SK-N-DZ (cell line): ENCODE measurements at places on chromosomes 2 and 18.

DNA sequence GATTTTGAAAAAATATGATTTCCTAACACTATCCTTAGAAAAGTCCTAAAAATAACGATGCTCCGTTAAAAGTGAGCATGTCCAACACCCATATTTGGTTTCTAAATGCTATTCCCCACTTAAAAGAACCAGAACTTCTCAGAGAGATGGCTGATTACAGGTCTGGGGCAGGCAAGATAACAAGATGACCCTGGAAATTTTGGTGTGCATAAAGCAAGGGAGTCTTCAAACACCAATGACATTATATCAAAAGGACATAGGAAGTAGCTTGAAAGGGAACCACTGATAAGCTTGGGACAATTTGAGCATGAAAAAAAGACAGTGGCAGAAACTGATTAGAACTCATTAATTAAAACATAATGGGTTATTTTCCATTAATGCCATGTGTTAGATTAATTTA, 17.9 kb downstream of the STK17B start:
- DNase-seq = no peak

DNA sequence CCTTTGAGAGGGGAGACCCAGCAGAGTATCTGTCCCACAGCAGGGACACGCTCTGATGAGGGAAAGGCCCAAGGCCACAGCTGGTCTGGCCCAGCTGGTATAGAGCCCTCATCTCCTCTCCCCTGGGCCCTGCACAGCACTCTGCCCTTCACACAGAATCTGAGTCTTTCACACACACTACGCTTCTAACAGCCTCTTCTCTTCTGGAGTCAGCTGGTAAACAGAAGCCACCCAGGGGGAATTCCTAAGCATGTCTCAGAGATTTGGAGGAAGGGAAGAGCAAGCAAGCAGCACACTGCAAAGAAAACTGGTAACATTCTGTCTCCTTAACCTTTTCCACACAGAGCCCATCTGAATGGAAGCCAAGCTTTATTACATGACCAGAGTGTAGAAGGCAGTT, 121.1 kb upstream of the ACAA2 start:
- DNase-seq = no peak

DNA sequence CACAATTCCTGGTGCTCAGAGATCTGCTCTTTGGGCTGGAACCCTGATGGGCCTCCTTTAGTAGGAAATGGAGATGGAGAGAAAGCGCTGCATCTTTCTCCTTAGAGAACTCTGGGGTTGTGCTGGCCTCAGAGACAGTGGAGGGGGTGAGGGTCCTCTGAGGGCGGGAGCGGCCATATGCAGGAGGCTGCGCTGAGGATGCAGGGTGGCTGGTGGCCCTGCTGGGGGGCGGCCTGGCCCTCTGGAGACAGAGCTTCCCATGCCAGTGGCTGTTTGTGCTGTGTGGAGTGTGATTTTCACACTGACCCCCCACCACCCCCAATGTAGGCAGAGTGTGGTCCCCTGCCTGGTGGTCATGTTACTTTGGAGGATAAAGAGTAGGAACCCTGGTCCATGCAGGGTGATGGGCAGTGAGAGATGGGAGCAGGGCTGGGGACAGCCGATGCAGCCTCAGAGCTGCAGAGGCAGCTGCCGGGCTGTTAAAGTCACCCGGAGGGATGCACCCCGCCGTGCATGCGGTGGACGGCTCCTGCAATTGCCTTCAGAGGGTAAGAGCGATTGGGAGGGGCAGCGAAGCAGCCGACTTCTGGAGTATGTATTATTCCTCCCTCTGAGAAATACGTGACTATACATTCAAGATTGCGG, 194.6 kb downstream of the FAM210A start:
- DNase-seq = no peak

- no peak for DNase-seq
Observed at GRCh38 chr2:190533968-190534309, 583 bp downstream of the NEMP2 start.

- DNase-seq = no peak
Observed at GRCh38 chr18:46343931-46344372, 239.8 kb downstream of the HAUS1 start.

DNA sequence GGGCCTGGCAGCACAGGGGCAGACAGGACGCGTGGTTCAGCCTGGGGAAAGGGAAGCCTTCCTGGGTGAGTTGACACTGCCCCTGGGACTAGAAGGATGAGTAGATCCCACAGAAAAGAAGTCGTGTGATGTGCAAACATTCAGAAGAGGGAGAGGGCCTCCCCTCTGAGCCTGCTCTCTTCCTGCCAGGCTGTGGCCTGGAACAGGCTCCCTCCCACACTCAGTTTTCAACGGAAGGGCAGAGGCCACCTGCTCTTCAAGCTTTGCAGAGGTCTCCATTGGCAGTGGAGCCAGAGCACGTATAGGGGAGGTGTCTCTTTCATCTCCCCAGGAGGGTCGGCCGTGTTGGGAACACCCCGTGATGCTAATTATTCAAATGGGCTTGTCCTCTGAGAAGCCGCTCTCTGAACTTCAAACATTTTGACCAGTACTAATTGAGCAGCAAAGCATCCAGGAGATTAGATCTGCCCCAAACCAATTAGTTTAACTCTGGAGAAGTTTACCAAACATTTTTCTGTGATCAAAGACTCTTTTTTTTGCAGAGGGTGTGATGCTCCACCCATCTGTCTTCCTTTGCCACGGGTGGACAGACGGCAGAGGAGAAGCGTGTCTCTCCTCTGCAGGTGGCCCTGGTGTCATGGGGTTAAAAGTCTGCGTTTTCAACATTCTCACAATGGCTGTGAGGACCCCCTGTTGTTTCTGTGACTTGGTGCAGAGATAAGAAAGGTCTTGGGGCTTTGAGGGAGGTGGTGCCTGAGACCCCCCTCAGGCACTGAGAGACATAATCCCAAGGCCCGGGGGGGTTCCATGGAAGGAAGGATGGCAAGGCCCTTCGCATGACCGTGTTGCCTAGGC, 29.5 kb upstream of the ODC1 start:
- DNase-seq = no peak

GRCh38 chr2:40352703-40353099, 99.2 kb downstream of the SLC8A1 start:
- DNase-seq = no peak

GRCh38 chr2:111226876-111227700, 106.4 kb downstream of the BCL2L11 start:
- DNase-seq = no peak

DNA sequence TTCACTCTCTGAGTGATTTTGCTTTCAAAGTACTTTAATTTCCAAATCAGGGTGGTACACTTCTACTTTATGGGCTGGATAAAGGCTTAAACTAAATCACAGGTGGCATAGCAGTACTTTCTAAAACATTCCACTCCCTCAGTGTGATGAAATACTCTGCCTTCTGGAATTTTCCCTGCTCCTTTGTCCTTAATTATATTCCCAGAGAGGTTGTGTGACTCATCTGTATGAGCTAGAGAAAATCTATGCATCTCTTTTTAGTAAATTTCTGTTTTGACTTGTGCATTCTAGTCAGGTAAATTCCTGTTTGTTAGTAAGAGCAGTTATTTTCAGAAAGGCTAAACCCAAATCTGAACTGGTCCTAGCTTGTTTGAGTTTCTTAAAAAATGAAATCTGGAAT, 29.0 kb upstream of the PLA2R1 start:
- DNase-seq = no peak

GRCh38 chr18:43405097-43405496, 127.8 kb upstream of the SYT4 start:
- DNase-seq = no peak

DNA sequence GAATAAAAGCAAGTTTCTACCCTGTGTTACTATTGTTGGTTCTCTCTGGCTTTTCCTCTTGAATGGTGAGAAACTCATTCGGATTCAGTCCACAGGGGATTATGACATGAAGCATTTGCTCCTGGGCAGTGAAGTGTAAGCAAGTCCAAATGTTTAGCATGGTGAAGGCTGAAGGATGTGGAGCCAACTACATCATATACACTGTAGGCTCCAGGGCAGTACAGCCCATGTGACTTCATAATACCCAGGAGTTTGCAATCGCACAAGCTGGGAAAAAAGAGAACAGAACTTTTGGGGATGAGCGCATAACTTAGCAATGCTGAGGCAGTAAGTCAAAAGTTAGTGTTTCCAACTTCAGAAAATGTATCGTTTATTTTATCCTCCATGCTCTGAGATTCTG, 695.7 kb upstream of the POU3F3 start:
- DNase-seq = no peak

- no peak for DNase-seq
Observed at GRCh38 chr2:177519534-177520115, 127.1 kb downstream of the AGPS start.

DNA sequence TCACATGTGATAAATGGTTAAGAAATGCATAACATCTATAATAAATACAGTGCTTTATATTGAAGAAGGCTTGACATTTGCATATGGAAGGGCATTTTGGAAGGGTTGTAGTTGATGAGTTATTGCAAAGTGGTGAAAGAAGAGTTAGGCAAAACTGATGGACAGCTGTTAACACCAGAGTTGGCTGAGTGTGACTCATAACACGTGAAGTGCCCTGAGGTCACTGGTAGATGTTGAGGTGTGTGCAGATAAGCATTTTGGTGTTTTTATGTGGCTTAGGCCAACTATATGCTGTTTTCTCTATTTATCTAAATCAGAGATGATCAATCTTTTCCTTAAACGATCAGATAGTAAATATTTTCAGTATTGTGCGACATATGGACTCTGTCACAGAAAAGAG, 154.3 kb upstream of the KCNH7 start:
- no peak for DNase-seq

GRCh38 chr2:36482576-36483214, 115.3 kb downstream of the FEZ2 start:
- no peak for DNase-seq

DNA sequence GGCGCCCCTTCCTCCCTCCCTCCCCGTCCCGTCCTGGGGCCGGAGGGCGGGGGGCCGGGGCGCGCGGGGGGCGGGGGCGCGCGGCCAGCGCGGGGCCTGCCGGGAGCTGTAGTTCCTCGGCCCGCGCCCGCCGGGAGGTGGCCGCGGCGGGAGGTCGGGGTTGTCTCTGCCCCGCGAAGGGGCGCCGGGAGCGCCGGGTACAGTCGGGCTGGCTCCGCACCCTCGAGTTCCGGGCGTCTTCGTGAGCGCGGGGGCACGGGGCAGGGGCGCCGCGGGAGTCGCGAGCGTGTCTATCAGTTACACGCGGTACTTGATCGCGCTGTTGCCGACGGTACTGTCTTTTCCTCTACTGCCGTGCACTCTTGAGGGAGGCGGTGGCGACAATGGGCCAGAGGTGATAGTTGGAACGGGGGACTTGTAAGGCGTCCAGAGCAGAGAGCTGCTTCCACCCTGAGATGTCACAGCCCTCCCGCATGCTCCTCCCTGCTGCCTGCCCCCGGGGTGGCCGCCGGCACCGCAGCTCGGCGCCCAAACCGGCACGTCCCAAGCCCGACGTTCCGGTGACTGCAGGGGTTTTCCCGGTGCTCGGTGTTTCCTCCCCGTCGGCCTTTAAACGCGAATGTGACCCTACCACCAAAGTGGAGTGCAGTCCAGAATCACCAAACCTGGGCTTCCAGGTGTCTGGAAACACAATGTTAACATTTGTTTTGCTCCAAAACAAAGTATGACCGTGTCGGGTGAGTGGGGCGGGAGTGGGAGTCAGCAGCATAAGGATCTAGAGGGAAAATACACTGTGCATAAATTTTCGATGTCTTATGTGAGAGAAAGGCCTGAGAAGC, at the start of gene PRKD3:
PRKD3 (minus strand) TSS at position 48 of the 839 bp plus-strand sequence. CDS start 8,309 bp downstream, outside the sequence.
- peak; percentile 68 for DNase-seq

DNA sequence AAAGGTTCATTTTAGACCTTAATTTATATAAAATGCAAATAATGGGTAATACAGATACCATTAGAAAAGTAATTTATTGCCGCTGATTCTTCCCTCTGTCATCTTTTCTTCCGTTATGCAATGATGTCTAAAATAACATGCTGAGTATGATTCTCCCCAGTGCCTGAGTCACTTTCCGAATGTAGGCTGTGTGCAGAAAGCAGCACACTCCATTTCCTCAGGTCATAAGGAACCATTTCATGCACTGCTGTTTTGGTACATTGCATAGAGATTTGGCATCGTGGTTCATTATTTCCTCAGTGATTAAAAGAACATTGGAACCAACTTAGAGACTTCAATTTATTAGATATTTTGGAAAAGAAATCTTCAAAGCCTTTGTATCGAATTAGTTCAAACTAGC, 173.5 kb downstream of the CDH2 start:
- DNase-seq = no peak

DNA sequence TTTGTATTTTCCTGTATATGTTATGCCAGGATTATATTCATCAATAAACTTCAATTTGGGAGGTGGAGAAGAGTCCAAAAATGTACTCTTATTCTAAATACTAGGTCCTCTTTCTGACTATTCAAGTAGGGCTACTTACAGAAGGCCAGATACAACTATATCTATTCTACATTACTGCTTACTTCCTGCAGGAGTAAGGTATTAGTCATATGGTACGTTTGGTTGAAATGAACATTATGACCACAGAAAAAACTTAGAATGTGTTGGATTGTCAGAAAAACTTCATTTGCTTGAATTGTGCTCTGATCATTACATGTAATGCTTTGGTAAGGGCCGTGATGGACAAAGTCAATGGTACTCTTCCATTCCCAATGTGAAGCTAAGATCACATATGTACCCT, 35.0 kb downstream of the STAT4 start:
- no peak for DNase-seq

GRCh38 chr2:83967854-83968253, 491.2 kb downstream of the SUCLG1 start:
- no peak for DNase-seq

DNA sequence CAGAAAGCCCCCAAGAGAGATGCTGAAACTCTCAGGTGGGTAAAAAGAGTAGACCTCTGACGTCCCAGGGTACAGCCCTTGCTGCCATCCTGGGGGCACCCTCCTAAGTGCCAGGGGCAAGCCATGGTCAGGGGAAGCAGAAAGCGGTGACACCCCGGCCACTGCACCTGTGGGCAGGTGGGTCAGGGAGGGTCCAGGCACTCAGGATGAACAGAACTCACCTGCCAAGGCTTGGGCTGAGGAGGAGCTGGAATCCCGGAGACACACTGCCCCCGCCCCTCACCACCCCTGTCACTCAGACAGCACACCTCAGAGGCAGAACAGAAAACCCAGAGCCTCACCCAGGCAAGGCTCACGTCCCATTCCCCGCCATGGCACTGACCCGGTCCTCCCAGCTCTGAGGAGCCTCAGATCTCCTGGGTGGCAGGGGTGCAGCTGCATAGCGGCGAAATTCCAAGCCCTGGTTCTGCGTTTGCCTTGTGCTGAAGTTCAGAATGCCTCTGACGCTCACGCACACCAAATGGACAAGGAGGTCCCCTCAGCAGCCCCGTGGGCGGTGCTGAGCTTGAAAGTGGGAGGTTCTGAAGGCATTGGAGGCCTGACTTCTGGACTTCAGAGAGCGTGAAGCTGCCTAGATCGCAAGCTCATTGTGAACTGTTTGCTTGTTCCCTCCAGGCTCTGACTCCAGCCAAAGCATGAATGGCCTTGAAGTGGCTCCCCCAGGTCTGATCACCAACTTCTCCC, 4.3 kb downstream of the GPR17 start:
- DNase-seq = no peak

GRCh38 chr18:9025091-9025838, 77.2 kb upstream of the NDUFV2 start:
- DNase-seq = peak; percentile 93

DNA sequence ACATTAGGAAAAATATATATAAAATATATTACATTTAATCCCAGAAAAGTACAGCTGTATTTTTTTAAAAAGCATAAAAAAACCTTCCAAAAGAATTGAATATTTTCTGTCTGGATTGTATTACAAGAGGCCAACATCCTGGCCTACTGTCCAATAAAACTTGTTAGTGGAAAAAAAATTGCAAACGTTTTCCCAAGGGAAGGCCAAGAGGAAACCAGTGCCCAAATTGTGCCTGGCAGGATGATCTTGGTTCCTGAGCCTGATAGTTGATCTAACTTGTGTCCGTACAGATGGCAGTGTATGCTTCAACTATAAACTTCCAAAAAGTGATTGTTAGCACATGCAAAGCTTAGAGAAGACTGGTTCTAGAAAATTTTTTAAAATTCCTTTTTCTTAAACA, 90.6 kb upstream of the LPIN2 start:
- no peak for DNase-seq
